ENCODE measurements at places on chromosomes 7 and 10.

DNA sequence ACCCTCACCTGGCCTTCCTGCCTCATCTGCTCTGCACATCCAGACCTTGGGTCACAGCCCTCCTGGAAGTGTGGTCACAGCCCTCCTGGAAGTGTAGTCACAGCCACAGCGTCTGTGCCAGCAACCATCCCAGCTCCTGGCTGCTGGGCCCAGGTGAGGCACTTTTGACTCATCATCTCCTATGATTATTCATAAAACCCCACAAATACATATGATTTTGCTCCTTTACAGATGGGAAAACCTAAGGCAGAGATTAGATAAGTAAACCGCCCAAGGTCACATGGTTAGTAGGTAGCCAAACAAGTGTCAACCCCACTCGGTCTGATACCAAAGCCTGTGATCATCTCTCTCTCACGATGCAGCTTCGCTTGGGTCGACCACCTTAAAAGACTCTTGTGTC is 94.3 kb downstream of the PRLHR start:
- DNase-seq: no peak

GRCh38 chr10:105514106-105514505 is 873.0 kb downstream of the SORCS3 start:
- DNase-seq: no peak

- no peak for DNase-seq
Observed at GRCh38 chr7:23183279-23184012, 1.6 kb downstream of the NUP42 start.

- DNase-seq: no peak
Observed at GRCh38 chr10:4138146-4138721, 353.2 kb upstream of the KLF6 start.

GRCh38 chr7:16419859-16420258 is 1.5 kb downstream of the CRPPA start:
- no peak for DNase-seq

DNA sequence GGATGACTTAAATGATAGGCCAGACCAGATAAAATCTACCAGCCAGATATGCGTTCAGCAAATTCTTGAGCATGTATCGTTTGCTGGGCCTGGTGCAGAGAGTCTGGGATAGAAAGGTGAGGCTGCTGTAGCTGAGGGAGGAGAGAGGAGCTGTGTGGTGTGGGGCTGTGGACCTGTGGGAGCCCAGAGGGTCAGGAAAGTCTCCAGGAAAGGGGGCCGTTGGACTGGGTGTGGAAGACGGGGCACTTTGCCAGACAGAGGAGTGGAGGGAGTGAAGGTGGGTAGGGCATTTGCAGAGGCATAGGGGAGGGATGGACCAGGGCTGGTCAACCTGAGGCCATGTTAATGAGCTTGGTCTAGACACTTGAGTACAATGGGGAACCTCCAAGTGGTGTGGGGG is 124.7 kb upstream of the UNC5B start:
- peak; percentile 2 for DNase-seq

DNA sequence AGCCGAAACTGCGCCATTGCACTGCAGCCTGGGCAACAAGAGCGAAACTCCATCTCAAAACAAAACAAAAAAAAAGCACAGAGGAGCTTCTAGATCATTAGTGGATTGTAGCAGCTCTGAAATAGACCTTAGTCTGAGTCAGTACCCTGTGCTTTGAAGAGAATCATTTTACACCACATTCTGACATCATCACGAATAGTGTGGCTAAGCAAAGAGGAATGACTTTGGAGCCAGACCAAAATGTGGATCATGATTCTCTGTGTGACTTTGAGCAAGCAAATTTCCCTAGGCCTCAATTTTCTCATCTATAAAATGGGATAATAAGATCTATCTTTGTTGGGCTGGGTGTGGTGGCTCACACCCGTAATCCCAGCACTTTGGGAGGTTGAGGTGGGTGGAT is 618.9 kb downstream of the CALN1 start:
- no peak for DNase-seq

DNA sequence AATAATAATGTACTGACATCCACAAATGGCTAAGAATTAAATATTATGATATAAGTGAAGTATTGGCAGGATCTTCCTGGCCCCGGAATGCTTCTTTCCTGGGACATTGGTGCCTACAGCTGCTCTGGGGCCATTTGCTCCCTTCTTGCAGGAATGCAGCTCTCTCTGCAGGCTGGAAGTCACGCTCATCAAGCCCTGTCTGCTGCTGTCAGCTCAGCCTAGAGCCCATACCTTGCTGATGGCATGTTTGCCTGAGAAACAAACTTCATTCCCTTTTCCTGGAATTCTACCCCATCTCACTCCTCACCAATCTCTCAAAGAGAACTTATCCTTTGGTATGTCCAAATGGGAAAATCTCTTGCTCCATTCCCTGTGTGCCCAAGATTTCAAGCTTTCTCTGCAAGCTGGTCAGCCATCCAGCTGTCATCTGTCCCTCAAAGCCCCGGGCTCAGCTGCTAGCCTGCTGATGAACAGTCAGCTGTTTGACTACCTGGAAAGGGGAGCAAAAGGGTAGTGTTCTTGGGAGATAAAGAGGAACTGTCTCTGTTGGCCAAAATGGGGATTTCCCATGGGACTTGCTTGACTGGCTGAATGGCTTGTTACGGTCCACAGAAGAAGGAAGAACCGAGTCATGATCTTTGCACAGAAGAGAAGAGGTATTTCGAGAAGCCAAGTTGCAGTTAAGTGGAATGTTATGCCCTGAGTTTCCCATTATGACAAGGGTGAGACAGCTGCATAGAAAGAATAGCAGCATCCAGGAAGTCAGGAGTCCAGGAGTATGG is 12.0 kb upstream of the RASSF4 start:
- DNase-seq: no peak

DNA sequence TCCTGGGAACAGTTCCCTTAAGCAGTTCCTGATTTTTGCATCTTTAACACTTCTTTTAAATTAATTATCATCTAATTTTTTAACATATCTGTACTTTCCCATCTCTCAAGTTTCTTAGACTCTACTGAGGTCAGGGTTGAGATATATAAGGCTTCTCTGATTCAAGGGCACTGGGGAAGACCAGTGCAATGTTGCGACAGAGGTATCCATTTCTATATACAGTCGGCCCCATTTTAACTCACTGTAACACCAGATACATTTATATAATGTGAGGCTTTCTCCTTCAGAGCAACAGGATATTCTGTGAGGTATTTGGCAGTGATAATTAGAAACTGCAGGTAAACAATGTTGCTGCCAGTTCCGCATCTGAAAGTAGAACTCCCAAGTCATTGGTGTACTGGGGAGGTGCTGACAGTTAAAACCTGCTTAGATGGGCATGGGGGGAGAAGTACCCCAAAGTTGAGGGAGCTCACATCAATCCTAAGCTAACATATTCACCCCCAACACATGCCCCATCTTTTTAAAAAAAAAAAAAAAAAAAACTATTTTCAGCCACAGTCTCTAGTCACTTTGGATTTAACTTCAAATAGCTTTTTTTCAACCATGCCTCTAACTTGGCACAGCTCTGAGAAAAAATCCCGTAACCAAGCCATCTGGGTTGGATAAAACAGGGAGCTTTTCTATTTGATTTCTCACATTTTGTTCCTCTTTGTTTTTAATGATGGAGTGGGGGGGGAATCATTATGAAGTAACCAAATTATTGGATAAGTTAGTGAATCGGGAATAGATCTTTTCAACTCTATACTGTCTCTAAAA is 62.9 kb downstream of the REEP3 start:
- no peak for DNase-seq

DNA sequence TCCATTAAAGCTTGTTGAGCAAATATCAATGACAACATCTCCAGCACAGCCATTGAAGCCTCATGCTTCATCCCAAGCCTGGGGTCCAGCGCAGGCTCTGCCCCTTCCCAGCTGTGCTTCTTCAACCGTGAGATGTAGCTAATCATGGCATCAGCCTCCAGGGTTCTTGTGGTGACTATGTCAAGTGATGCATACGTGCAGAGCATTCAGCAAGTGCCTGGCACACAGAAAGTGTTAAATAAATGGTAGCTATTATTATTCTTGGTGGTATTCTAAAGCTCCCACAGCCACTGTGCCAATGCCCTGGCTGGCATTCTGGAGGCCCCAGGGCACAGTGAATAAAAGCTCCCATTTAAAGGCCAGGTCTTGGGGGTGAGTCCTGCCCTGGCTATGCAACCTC is 146.6 kb downstream of the WDR11 start:
- DNase-seq: no peak

- no peak for DNase-seq
Observed at GRCh38 chr10:63456437-63457210, 9.2 kb downstream of the JMJD1C start.

GRCh38 chr10:34189830-34190229 is 625.3 kb downstream of the PARD3 start:
- DNase-seq: no peak

- peak; percentile 97 for DNase-seq
Observed at GRCh38 chr10:132223156-132223590, 36.4 kb downstream of the DPYSL4 start.

- DNase-seq: no peak
Observed at GRCh38 chr10:33047655-33048054, 89.6 kb upstream of the ITGB1 start.

DNA sequence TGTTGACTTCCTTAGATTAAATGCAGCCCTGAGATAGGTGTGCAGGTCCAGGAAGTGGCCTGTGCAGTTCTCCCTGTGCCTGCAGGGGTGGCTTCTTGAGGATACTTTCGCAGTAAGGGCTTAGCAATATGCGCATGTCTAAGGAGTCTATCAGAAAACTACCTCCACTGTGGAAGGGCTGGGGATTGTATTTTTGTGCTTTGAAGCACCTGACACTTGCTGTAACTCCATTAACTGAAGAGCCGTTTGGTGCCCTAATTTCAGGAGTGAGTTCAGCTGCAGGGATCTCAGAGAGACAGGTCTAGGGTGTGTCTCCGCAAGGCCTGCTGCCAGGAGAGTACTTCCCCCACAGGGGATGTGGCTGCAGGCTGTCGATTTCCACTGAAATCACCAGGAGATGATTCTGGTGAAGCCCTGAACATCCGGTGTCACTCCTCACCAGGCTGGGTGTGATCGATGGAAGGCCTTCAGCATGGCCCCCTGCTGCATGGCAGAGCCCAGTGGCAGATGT is 35.5 kb downstream of the IKZF1 start:
- no peak for DNase-seq

DNA sequence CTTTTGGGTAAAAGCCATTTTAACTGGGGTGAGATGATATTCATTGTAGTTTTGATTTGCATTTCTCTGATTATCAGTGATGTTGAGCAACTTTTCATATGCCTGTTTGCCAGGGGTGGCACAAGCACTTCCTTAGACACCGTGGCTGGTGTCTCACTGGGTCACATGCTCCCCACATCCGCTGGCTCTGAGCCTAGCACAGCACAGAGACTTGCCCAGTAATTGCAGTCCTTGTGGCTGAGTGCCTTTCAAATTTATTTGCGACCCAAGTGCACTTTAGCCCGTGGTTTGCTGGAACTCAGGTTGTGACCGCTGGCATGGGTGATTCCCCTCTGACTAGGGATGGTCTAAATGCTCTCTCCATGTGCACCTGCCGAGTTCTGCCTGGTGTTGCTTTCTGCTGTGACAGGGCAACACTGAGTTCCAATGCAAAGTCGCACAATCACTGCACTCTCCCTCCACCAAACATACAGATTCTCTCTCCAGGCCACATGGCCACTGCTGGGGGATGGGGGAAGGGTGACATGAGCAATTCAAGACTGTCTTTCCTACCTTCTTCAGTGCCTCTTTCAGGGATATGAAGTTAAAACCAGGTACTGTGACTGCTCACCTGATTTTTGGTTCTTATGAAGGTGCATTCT is 66.5 kb downstream of the ZNF277 start:
- DNase-seq: no peak

DNA sequence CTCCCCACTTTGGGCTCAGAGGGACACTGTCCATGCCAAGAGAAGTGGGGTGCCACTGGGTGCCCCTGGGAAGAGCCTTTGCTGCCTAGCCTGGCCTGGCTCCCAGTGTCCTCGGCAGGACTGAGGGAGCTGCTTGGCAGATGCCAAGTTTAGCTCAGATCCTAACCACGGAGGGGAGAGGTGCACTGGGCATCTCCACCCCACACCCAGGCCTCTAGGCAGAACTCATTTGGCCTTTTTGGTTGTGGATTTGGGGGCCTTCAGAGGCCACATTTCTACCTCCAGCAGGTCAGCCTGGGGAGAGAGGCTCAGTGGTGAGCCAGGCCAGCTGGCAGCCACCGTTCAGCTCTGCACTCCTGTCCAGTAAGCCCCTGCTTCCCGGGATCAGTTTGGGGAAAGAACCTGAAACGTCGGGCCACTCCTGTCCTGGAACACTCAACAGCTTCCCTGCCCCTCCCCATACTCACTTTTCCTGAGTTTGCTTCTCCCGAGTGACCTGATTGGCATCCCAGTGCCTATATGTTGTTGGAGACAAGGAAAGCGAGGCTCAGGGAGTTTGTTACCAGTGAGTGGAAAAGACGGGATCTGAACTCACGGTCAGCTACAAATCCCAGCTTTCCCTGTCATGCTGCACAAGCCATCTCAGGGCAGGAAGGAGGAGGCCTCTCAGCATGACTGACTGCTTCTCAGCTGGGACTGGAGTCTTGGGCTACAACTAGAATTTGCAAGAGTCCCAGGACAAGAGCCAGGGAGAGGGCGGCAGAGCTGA is 11.2 kb upstream of the CXCL12 start:
- no peak for DNase-seq

DNA sequence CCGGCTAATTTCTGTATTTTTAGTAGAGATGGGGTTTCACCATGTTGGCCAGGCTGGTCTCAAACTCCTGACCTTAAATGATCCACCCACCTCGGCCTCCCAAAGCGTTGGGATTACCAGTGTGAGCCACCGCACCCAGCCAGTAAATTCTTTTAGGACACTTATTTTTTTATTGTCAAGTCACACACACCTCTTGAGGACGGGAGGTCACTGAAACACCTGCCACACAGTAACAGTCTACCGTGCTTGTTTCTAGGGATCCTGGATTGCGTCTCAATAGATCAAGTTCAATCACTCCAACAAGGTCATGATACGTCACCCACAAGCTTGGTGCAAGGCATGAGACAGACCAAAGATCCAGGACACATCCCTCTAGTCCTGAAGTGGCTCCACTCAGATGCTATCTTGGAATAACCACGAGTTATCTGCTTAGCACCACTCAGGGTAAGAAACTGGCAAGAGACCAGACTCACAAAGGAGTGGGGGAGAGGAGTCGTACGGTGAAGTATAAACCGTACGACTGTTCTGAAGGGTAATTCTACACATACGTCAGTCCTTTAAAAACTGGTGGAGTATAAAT is 58.9 kb upstream of the NCAPG2 start:
- DNase-seq: no peak

- no peak for DNase-seq
Observed at GRCh38 chr10:73899423-73899822, 11.5 kb upstream of the PLAU start.
